Adrenal gland (tissue), 19 donors: ENCODE measurements at places on chromosomes 5 and 9.

DNA sequence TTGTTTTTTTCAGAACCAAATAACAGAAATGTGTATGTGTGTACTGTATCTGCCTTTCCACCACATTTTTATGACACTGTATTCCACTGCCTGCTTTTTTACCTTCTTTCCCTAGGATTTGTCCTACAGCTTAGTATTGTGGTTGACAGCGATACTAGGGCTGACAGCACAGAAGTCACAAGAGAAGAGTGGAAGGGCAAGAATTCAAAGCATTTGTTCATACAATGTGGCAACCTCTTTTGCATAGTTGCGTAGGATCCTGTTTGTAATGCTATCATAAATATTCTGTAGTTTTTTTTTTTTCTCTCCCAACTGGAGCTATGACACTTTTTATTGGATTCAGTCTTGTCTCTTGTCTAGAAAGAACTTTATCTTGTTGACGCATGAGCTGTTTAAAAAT, 5.6 kb upstream of the BNIP1 start:
- DNase-seq = no peak

GRCh38 chr9:99822806-99823591, 1.3 kb downstream of the NR4A3 start:
- DNase-seq = peak; percentile 44

GRCh38 chr9:32705059-32705458, 69.6 kb upstream of the TAF1L start:
- no peak for DNase-seq

DNA sequence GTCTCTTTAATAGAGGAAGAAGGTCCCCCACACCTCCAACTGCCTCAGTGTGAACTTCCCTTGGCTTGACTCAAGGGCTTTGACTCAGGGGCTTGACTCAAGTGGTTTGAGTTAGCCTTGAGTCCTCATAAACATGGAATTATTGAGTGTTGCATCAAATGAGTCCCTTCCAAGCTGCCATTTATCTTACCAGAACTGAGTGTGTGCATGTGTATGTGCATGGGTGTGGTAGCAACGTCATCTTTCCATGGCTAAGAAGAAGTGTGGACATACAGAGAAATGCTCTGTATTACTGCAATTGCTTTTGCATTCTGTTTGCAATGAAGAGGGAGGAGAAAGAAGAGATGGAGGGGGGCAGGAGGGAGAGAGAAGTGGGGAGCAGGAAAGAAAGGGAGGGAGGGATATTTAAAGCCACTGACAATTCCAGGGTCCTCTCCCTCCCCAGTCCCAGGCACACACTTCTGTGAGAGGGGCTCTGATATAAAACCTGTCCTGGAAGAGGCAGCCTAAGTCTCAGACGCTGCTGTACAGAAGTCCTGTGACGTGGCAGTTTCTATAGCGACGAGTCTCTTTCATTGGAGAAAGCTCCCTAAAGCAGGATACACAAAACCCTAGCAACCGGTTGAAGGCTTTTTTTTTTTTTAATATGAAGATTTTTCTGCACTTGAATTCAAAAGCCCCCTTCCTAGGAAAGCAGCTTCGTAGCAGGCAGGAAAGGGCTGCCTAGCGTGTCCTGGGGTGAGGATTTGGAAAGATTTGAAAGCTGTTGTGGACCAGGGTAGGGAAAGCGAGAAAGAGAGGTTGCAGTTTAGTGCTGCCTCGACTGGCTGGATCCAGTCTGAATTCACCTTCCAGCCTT, 93.3 kb upstream of the MAP1B start:
- DNase-seq = peak; percentile 31

- no peak for DNase-seq
Observed at GRCh38 chr9:18360005-18360404, 113.9 kb upstream of the ADAMTSL1 start.

DNA sequence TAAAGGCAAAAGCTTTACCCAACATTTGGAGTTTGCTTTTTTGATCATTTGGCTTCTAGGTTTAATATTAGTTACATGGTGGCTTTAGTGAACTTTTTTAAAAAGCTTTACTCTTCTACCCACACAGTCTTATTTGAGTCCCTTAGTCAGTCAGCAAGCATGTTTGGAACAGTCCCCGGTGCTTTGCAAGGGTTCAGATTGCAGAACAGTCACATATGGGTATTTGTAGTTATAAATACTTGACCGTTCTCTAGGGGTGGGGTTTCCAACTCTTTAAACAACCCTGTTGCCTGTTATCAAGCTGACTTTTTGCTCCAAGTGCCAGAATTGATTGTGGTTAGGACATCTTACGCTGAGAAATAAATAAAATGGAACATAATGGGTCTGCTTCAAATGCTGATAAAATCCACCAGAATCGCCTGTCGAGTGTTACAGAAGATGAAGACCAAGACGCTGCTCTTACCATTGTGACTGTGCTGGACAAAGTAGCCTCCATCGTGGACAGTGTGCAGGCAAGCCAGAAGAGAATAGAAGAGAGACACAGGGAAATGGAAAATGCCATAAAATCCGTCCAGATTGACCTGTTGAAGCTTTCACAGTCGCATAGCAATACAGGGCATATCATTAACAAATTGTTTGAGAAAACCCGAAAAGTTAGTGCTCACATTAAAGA, at the start of gene CAVIN4:
Gene CAVIN4, plus strand, starts transcription at position 304 of the 673 bp plus-strand sequence. Its CDS starts 65 bp downstream, at position 369.
- no peak for DNase-seq

DNA sequence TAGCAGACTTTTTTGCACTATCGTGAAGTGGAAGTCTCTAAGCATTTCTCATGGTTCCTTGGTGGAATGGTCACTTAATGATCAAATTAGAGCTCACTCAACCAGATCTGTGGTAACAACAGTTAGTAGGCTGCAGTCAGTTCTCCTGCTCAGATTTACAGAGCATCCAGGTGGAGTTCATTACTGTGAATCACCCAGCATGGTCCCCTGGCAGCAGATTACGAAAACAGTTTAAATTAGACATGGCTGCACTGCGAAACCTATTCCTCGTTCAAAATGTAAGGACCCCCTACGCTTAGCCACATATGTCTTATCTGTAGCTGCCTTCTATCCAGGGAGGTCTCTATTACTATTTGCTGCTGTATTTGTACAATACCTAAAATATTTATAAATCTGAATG, 823.6 kb upstream of the ARRDC3 start:
- DNase-seq = no peak

DNA sequence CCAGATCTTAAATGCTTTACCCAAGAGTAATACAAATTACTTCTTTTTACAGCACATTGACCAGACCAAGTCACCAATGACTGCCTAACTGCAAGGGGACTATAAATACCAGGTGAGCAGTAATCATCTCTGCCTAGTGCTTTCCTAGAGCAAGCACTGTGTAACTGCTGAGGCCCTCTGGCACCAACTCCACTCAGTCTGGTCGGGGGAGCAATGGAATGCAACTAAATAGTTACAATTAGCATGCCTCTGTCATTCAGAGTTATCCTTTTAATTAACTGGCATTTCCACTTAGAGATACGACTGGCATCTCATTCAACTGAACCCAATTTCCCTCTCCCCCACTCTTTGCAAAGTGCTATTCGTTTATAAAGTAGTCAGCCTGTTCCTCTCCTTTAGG, 1309.1 kb upstream of the DMAC1 start:
- DNase-seq = no peak

DNA sequence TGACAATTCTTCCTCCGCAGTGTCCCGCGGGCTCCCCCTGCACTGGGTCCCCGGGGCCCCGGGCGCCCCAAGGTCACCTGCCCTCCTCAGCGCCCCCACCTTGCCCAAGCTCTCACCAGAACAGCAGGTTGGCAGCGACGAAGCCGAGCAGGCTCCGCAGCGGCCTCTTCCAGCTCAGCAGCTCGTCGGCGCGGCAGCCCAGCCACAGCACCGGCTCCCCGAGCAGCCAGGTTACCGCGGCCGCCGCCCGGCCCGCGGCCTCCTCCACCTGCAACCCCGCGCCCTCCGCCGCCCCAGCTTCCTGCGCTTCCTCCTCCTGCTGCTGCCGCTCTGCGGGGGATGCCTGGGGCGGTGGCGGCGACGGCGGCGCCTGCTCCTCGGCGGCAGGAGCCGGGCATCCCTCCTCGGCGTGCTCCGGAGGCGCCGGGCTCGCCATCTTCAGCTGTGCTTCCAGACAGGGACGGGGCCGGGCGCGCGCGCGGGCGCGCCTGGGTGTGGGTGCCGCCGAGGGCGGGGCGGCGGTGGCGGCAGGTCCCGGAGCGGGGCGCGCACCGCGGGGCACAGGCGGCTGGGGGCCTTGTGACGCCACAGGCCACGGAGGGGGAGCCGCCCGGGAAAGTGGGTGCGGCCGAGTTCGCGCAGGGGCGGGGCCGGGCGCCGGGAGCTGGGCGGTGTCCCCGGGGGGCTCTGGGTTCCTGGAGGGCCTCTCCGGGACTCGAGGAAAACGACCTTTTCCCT, at the start of gene RETREG1:
Gene RETREG1, minus strand, starts transcription at position 462 of the 738 bp plus-strand sequence. Its CDS starts 26 bp downstream, at position 436.
- peak; percentile 37 for DNase-seq

DNA sequence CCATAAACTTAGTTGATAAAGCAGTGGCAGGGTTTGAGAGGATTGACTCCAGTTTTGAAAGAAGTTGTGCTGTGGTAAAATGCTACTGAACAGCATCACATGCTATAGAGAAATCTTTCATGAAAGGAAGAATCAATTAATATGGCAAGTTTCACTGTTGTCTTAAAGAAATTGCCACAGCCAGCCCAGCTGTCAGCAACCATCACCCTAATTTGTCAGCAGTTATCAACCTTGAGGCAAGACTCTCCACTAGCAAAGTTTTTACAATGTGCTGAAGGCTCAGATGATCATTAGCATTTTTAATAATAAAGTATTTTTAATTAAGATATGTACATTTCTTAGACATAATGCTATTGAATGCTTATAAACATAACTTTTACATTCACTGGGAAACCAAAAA, 101.0 kb upstream of the SH3GL2 start:
- no peak for DNase-seq

- no peak for DNase-seq
Observed at GRCh38 chr9:91071184-91071990, 269.8 kb downstream of the SYK start.

DNA sequence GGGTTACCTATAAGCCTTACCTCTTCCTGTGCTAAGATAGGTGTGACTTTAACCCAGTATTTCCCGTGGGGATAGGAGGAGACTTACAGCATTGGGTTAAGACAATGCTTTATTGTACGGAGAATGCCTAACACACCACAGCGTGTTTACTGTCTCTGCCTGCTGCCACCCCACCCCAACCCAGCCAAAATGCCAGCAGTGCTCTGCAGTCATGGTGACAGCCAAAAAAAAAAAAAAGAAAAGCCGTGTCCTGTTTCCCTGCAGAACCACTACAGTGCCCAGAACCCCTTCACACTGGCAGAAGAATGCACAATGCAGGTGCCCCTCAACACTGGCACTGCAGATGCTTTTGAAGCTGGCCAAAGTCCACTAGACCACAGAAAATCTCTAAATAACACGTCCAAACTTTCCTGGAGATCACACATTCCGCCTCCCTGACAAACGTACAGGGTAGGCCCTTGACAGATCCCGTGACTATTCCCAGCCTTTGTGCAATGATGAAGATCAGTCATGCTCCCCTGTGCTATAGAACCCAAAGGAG, 102.2 kb downstream of the SERINC5 start:
- no peak for DNase-seq

GRCh38 chr9:126390923-126391322, 64.3 kb downstream of the MVB12B start:
- no peak for DNase-seq

DNA sequence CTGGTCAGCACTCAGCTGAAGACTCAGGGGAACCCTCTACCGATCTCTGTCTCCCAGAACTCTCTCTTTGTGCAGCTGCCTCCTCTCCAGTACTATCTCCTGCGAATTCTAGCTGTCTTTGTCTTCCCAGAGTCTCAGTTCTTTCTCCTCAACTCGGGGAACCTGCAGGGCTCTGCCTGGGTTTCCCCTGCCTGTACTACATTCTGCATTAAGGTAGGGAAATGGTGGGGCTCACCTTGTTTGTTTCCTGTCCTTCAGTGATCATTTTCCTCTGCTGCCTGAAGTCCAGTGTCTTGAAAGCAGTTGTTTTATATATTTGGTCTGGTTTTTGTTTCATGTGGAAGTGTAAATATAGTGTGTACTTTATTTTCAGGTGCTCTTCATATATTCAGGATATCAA, 43.1 kb upstream of the IGFBPL1 start:
- no peak for DNase-seq
